H7 (cell line): ENCODE measurements at places on chromosomes 7 and 10. TPM values are rescaled to one million over a fixed set of nuclear protein-coding genes. Genes with fewer than 3 reads are reported as not detected.

GDF2 gene
- total RNA-seq, result not detected in 2 replicates

NANOS1 gene
- 2.4 and 7.8 TPM in 2 replicates for total RNA-seq

MEOX2 gene
- not detected in 2 replicates for total RNA-seq

MKX gene
- total RNA-seq, result 0.38 and 0.96 TPM in 2 replicates

SPDYE16 gene
- not detected in 2 replicates for total RNA-seq

SND1 gene
- 196 and 205 TPM in 2 replicates for total RNA-seq

DLX5 gene
- total RNA-seq, result not detected in 2 replicates

VPS37D gene
- 6.0 and 6.4 TPM in 2 replicates for total RNA-seq

NME8 gene
- total RNA-seq, result 2.7 TPM in 1 of 2 replicates, not detected in the other

PRF1 gene
- total RNA-seq, result not detected in 2 replicates

ELFN1 gene
- 16.0 and 19.9 TPM in 2 replicates for total RNA-seq

AGAP9 gene
- total RNA-seq, result 3.3 and 5.3 TPM in 2 replicates

CNOT4 gene
- 10.4 and 13.7 TPM in 2 replicates for total RNA-seq

HOXA3 gene
- total RNA-seq, result not detected in 2 replicates

GTF2I gene
- total RNA-seq, result 152 and 199 TPM in 2 replicates

FAM241B gene
- 5.8 and 8.4 TPM in 2 replicates for total RNA-seq

STEAP1 gene
- 1.9 and 3.3 TPM in 2 replicates for total RNA-seq

CASD1 gene
- 16.0 and 16.7 TPM in 2 replicates for total RNA-seq

JAKMIP3 gene
- 0.42 and 0.63 TPM in 2 replicates for total RNA-seq

TFEC gene
- total RNA-seq, result not detected in 2 replicates

HOXA4 gene
- total RNA-seq, result not detected in 2 replicates

BTBD16 gene
- 0.15 and 0.42 TPM in 2 replicates for total RNA-seq

TSC22D4 gene
- 31.5 and 35.8 TPM in 2 replicates for total RNA-seq

ALOX5 gene
- 0.10 and 1.1 TPM in 2 replicates for total RNA-seq

GRID2IP gene
- total RNA-seq, result 0.28 and 0.33 TPM in 2 replicates

SORCS3 gene
- 0.03 and 0.15 TPM in 2 replicates for total RNA-seq

TBRG4 gene
- 234 and 238 TPM in 2 replicates for total RNA-seq

DLX6 gene
- not detected in 2 replicates for total RNA-seq

KLF14 gene
- total RNA-seq, result 0.07 TPM in 1 of 2 replicates, not detected in the other

ADCY1 gene
- total RNA-seq, result 5.6 and 8.1 TPM in 2 replicates

XPNPEP1 gene
- total RNA-seq, result 68.9 and 69.8 TPM in 2 replicates

PDE6C gene
- not detected in 2 replicates for total RNA-seq

FGFR2 gene
- 47.1 and 71.1 TPM in 2 replicates for total RNA-seq

UBE3C gene
- 69.0 and 94.0 TPM in 2 replicates for total RNA-seq

KCNH2 gene
- total RNA-seq, result 9.3 and 9.5 TPM in 2 replicates

SDK1 gene
- total RNA-seq, result 2.4 and 4.1 TPM in 2 replicates

GPR15LG gene
- not detected in 2 replicates for total RNA-seq

CPN1 gene
- total RNA-seq, result not detected in 2 replicates

TMEM26 gene
- total RNA-seq, result 0.04 TPM in 1 of 2 replicates, not detected in the other

ANKRD30A gene
- total RNA-seq, result not detected in 2 replicates

LBX1 gene
- total RNA-seq, result not detected in 2 replicates

MAGI2 gene
- total RNA-seq, result 6.2 and 8.6 TPM in 2 replicates

ACBD7 gene
- 2.0 and 6.1 TPM in 2 replicates for total RNA-seq
